ENCODE measurements at places on chromosomes 11 and 22. TPM values are rescaled to one million over a fixed set of nuclear protein-coding genes. Genes with fewer than 3 reads are reported as not detected.

RIMBP3B gene
- total RNA-seq, result under 0.01 TPM

SPA17 gene
- 6.8 TPM for total RNA-seq

PVALB gene
- not detected for total RNA-seq

RASGRP2 gene
- 0.53 TPM for total RNA-seq

ABCG4 gene
- total RNA-seq, result 0.35 TPM

MRGPRE gene
- total RNA-seq, result not detected

MIAT gene
- total RNA-seq, result 0.26 TPM

DNA sequence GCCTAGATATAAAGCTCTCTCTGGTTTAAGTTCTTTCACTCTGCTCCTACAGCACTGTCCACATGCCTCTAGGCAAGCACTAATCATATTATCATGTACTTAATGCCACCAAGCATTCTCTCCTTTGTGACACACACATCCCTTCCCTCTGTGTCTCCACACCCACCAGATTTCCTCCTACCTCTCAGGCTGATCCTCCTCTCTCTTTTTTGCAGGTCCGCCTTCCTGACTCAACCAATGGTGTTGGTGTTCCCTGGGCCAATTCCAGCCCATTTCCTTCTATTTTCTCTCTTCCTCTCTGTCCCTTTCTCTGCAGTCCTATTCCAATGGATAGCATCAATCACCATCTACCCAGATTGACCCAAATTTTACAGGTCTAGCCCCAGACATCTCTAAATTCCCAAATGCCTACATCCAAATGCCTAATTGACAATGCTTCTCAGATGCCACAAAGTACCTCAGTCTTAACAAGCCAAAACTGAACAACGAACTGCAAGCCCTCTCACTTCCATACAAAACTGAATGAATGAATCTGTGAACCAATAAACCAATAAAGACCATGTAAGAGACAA is 504 bp upstream of the ZNF215 start:
- no peak for DNase-seq

DNA sequence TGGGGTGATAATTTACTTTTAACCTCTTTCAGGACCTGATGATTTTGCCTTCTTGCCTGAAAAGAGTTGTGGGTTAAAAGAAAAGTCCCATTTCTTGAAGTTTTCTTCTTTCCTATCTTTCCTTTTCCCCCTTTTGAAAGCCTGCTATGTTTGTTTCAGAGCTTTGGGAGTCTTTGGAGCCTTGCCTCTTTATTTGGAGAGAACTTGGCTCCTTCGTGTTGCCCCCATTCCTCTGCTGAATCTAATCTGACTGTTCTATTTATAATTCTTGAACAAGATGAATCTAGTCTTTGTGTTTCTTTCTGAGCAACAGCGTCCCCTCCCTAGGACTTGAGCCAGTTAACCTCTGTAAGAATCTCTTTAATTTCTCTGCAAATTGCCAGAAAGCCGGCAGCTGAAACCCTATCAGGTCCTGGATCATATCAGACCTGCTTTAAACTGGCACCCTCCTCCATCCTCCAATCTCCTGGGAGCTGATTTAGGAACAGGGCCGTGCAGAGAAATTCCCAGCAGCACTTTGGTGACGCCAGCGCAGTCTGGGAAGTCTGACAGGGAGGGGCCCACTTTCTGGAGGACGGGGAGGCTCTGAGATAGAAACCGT is 289.1 kb upstream of the SORL1-AS1 start:
- no peak for DNase-seq

DNA sequence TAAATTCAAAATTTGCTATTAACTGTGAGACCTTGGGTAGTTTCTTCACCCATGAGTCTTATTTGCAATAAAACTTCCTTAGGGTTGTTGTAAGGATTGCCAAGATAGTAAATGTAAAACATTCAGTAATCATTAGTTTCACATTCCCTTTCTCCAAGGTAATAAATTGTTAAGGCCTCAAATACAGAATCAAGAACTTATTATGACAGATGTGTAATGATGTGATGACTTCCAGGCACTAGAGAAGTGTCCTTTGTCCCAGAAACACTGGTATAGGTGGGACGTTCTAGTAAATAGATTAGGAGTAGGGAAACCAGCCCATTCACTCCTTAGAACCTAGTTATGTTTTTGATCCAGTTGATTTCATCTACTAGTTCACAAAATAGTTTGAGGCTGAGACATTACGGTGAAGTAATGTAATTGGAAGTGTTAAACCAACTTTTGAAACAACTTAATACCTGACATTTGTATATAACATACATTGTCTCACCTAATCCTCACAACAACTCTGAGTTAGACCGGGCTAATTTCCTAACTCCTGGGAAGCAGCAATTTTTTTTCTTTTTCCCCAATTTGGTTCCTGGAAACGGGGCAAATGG is 25.5 kb downstream of the CTNND1 start:
- no peak for DNase-seq

GRCh38 chr22:37351232-37351631 is 68.9 kb downstream of the CYTH4 start:
- DNase-seq, result no peak

- no peak for DNase-seq
Measured at GRCh38 chr11:103978616-103979595, 57.5 kb upstream of the DDI1 start.

DNA sequence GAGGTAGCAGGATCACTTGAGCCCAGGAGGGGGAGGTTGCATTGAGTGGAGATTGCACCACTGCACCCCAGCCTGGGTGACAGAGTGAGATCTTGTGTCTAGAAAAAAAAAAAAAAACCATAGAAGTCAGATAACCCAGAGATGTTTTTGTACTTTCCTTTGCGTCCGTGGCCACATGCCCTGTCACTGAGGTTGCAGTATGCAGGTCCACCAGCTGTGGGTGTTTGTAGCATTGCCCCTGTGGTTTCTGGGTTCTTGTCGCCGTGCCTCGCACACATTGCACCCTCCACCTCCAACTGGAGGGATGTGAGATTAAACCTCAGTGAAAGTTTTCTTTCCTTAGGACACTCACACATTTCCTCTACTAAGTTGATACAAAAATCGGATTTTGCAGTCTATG is 70.3 kb downstream of the TNRC6B start:
- no peak for DNase-seq

- DNase-seq, result no peak
Measured at GRCh38 chr11:123507043-123507442, 77.0 kb downstream of the GRAMD1B start.

- DNase-seq, result peak; percentile 35
Measured at GRCh38 chr22:37303821-37304274, 21.5 kb downstream of the CYTH4 start.

GRCh38 chr11:75579841-75580240 is 17.8 kb downstream of the SERPINH1 start:
- no peak for DNase-seq

DNA sequence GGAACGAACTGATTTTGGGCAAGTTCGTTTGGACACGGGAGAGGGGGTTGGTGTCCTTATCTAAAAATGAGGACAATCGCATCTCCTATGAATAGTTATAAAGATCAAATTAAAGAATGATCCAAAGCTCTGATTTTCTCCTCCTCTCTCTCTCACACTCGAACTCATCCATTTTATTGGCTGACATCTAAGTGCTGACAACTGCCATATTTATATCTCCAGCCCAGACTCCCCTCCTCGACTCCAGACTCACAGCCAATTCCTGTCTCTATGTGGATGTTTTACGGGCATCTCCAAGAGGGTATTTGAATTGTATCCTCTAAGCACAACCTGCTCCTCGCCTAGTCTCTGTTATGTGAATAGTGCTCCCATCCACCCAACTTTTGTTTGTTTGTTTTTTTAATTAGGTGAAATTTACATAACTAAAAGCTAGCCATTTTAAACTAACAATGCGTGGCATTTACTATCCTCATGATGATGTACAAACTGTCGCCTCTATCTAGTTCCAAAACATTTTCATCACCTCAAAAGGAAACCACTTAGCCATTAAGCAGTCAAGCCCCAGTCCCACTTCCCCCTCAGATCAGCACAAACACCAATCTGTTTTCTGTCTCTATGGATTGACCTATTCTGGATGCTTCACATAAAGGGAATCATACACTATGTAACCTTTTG is 4.0 kb downstream of the SYN3 start:
- DNase-seq, result no peak

- no peak for DNase-seq
Measured at GRCh38 chr22:22420580-22420979, 88.0 kb downstream of the ZNF280B start.

DNA sequence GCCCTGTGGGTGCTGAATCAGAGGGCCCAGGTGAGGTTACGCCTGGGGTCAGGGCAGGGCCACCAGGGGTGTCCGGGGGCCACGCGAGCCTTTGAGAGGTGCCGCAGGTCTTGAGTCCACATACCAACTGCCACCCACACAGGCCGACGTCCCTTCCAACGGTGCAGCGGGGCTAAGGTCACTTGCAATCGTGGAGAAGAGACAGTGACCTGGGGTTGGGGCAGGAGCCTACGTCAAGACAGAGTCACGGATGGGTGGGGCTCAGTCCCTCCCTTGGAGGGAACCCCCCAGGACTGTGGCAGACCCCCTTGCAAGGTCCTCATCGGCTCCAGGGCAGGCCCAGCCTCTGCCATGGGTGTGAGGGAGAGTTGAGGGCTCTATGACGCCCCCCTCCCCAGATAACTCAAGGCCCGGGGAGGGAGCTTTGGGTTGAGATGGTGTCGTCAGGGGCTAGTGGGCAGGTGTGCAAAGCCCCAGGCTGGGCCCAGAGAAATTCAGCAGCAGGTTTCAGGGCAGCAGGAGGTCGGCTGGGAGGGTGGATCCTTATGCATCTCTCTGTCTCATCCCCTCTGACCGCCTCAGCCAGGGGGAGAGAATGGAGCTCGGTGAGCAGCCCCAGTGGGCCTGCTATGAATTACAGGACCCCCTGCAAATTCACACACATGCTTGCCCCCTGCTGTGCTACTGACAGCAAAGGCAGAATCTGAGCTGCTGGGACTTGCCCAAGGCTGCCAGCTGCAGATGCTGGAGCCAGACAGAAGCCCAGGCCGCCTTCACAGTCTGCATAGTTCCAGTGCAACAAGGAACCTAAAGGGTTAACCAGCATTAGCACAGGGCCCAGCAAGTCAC is 60.0 kb downstream of the MYEOV start:
- no peak for DNase-seq

DNA sequence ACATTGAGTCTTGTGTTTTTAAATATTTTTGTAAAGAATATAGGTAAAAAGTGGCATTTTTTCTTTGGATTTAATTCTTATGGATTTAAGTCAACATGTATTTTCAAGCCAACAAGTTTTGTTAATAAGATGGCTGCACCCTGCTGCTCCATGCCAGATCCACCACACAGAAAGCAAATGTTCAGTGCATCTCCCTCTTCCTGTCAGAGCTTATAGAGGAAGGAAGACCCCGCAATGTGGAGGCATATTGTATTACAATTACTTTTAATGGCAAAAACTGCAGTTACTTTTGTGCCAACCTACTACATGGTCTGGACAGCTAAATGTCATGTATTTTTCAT is 333 bp upstream of the CD3E start:
- DNase-seq, result no peak

- DNase-seq, result no peak
Measured at GRCh38 chr11:129945373-129945772, 50.0 kb upstream of the NFRKB start.

GRCh38 chr11:8291421-8292350 is 28.0 kb upstream of the LMO1 start:
- DNase-seq, result no peak

GRCh38 chr22:49645791-49646550 is 181.7 kb downstream of the BRD1 start:
- DNase-seq, result no peak

DNA sequence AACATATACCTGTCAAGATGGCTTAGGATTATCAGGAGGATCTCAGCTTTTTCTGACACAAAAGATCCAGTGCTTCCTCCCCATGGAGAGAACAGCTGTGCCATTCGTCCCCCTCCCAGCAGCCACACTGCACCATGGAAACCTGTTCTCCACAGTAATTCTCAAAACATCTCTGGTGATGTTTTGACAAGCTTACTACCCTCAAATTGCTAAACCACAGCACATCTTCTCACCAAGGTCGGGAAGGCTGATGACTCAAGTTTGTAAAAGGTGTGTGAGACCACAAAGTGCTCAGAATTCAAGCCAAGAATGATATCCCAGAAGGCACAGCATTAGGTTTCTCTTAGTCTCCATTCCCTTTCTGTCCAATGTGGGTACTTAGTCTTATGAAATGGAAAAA is 3.9 kb upstream of the RAB38 start:
- DNase-seq, result no peak

GRCh38 chr11:64092761-64093136 is 57.0 kb downstream of the FLRT1 start:
- no peak for DNase-seq

DNA sequence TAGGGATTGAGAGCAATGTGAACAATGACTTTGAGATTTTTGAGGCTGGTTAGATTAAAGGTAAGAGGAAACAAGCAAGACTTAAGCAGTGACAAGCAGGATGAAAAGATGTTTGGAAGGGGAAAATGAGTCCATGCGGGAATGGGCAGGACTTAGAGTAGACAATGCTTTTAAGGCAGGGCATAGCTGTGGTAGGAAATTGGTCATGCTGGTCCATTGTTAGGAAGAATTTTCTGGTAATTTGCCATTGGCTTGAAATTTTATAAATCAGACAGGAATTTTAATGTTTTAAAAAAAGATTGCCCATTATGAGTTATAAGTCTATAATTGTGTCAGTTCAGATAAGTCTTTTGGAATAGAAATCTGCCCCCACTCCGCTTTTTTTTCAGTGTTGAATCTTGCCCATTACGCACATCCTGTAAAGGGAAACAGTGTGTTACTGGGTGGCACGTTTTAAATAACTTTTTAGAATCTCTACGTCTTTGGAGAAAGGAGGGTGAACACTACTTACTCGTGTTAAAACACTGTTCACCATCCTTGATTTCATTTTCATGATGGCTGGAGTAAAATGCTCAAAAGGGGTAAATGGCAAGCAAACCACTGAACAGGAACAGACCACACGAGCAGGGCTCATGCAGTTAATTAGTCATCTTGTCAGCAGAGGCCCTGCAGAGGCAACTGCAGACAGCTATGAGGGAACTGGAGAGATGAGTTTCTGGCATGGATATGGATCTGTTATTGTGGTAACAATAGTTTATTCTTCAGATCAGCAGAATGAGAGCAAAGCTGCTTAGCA is 25.0 kb downstream of the SWAP70 start:
- DNase-seq, result peak; percentile 94

DNA sequence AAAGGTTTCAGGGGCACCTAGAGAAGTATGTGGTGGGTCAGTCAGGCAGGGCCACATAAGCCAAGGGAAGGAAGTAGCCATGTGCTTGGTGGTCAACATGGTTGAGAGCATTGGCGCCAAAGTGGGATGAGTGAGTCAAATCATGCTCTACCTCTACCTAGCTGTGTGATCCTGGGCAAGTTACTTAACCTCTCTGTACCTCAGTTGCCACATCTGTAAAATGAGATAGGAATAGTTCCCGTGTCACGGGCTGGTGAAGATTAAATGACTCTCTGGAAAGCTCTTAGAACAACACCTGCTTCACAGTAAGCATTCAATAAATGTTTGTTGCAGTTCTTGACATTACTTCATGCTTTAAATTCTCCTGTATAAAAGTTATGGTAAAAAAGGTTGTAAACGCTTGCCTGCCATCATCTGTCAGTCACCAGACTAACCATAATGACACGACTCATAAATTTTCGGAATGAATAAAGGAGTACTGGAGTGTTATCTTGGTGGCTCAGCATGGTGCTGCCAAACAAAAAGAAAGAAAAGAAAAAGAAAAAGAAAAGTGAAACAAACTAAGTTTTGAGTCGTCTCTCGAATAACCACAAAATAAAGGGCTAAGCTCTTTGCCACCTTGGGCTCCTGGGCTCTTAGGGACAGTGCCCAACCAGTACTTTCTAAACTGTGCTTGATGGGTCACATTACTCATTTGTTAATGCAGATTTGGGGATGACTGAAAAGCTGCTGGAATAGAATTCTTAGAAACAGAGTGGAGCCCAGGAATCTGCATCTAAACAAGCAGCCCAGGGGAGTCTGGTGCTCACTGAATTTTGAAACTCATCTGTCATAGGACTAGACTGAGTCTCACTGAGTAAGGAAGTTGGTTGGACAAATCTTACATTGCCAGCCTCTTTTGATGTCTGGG is 107.6 kb downstream of the LDLRAD3 start:
- no peak for DNase-seq
